Left renal pelvis (tissue), 4 donors: ENCODE measurements at places on chromosomes 1 and 21. TPM values are rescaled to one million over a fixed set of nuclear protein-coding genes. Genes with fewer than 3 reads are reported as not detected.

The NCAM2 gene
- 13.4 TPM for polyA plus RNA-seq

The VTCN1 gene
- polyA plus RNA-seq, result 1.8 TPM

The PBXIP1 gene
- polyA plus RNA-seq, result 66.2 TPM

The SLC6A9 gene
- 7.3 TPM for polyA plus RNA-seq

GRCh38 chr21:15408089-15408488 lies 321.7 kb upstream of the USP25 start:
- no peak for DNase-seq
